Ascending aorta (tissue), 2 donors: ENCODE measurements at places on chromosomes 16 and 17.

DNA sequence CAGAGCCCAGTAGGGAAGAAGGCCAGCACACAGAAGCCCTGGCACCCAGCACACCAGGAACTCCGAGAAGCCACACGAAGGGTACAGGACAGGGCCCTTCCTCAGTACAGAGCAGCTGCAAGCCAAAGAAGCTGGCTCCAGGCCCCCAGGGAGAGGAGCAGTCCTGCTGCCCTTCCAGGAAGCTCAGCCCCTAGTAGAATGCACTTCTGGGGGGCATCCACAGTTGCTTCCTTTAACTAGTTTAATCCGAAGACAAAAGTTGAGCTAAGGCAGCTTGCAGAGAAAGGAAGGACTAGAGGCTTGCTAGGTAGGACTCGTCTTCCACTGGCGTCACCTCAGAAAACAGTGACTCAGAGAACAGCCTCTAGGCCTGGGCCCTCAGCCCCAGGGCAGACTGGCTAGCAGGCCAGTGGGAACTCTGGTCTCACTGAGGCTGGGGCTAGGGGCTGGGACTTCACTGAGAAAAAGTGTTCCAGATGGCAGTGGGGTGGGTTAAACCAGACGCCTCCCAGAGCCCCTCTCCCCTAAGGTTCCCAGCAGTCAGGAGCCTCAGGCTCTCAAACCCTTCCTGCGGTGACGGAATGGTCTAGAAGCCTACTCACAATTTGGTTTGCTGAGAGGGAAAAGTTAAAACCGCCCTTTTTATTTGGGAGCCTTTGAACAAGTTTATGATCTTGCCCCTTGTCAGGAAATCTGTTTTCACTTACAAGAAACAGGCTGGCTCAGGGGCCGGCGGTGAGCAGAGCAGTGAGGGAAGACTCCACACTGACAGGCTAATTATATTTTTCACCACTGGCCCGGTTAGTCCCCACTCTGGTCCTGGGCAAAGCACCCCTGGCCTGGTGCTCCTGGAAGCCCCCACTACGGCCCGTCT is 41.4 kb downstream of the ACTG1 start:
- no peaks in the 10 kb centered on the region for H3K4me1 ChIP-seq
- H3K36me3 ChIP-seq: no peaks in the 10 kb centered on the region
- H3K4me3 ChIP-seq: no peak overlapping the region
- no peak overlapping the region for H3K27ac ChIP-seq
- no peak for DNase-seq

- H3K4me3 ChIP-seq: no peak overlapping the region
- no peaks in the 10 kb centered on the region for H3K27me3 ChIP-seq
- no peaks in the 10 kb centered on the region for H3K4me1 ChIP-seq
- no peak overlapping the region for H3K27ac ChIP-seq
Observed at GRCh38 chr16:75287708-75288107, 36.3 kb upstream of the BCAR1 start.

DNA sequence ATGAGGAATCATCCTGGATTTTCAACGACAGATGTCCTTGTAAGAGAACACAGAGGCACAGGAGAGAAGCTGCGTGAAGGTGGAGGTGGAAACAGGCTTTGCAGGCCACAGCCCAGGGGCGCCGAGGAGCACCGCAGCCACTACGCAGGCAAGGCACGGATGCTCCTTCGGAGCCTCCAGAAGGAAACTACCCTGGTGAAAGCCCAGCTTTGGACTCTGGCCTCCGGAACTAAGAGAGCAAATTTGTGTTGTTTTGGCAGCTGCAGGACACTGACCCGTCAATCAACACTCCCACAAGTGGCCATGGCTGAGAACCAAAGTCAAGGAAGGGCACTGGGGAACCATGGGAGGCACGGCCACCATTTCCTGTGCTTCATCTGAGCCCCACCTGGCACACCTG is 3.4 kb downstream of the ARL16 start:
- peaks cover 14% of the 10 kb centered on the region for H3K4me1 ChIP-seq
- DNase-seq: no peak
- H3K4me3 ChIP-seq: no peak overlapping the region

DNA sequence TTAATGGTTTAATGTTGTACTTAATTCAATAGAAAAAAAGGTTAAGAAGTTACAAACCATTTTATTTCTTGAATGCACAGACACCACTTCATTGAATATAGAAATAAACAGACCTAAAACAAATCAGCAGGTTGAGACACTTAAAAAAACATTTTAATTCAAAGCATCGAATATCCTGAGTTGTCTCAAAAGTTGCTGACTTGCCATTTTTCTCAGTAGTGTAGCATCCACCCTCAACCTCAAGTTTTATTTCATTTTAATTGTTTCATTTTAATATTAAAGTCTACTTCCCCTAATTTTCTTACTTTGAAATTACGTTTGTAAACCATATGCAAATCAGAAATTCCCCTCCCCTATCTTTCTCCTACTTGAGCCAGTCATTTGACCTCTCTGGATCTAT is 5.8 kb upstream of the MED13 start:
- H3K4me1 ChIP-seq: no peaks in the 10 kb centered on the region
- no peak overlapping the region for H3K4me3 ChIP-seq
- H3K36me3 ChIP-seq: no peaks in the 10 kb centered on the region
- no peak for DNase-seq
- H3K27me3 ChIP-seq: no peaks in the 10 kb centered on the region

DNA sequence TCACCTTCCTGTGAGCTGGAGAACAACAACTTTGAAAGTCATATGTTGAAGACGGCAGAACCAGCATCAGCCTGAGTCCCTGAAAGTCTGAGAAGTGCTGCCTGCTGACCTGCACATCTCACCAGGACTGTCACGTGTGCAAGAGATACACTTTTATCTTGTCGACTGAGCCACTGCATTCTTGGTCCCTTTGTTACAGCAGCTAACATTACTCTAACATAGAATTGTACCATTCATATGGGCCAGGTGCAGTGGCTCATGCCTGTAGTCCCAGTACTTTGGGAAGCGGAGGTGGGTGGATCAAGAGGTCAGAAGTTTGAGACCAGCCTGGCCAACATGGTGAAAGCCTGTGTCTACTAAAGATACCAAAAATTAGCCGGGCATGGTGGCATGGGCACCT is 40.1 kb downstream of the MARCHF10 start:
- no peaks in the 10 kb centered on the region for H3K4me1 ChIP-seq
- no peaks in the 10 kb centered on the region for H3K36me3 ChIP-seq
- no peak overlapping the region for H3K27ac ChIP-seq
- no peak overlapping the region for H3K4me3 ChIP-seq
- DNase-seq: no peak

DNA sequence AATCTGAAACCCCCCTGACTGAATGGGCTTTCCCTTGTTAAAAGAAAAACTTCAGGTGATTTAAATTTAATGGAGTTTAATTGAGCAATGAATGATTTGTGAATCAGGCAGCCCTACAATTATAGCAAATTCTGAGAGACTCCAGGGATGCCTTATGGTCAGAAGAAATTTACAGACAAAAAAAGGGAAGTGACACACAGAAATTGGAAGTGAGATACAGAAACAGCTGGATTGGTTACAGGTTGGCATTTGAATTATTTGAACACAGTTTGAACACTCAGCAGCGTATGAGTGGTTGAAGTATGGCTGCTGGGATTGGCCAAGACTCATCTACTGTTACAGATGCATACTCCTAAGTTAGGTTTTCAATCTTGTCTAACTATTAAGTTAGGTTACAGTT is 19.0 kb upstream of the CPHXL start:
- H3K4me3 ChIP-seq: no peak overlapping the region
- no peaks in the 10 kb centered on the region for H3K36me3 ChIP-seq
- no peak overlapping the region for H3K27ac ChIP-seq
- no peak for DNase-seq
- no peaks in the 10 kb centered on the region for H3K27me3 ChIP-seq

DNA sequence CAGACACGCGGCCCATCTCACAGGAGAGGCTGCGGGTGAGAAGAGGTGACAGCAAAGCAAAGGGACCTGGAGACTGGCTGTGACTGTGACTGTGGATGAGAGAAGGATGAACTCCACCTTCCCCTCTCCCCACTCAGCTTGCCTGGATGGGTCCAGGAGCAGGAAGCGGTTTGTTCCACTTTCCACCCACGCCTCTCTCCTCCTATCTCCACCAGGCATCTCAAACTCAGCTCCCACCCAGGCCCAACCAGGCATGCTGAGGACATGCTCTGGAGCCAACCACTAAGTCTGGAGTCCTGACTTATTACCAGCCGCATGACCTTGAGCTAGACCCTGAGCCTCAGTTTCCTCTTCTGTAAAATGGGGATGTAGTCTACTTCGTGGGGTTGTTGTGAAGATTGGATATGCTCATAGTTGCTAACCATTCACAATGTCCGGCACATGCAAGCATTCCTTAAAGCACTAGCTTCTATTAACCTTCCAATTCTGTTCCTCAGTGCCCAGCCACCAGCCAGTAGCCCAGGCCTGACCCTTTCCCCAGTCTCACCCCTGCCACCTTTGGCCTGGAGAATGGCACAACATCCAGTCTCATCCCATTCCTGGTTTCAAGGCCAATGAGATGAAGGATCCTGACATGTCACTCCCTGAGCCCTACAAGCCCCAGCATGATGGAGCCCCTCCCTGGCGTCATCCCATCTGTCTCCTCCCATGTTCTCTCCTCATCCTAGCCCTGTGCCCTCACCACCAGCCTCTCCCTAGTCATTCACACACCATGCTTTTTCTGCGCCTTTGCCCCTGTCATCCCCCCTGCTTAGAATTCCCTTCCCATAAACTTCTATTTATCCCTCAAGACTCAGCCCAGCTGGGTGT is 2.3 kb downstream of the GAS2L2 start:
- H3K36me3 ChIP-seq: no peaks in the 10 kb centered on the region
- no peaks in the 10 kb centered on the region for H3K27me3 ChIP-seq
- no peak overlapping the region for H3K4me3 ChIP-seq
- DNase-seq: no peak

GRCh38 chr17:80743181-80743771 is 198.6 kb downstream of the RPTOR start:
- H3K27ac ChIP-seq: no peak overlapping the region
- H3K36me3 ChIP-seq: no peaks in the 10 kb centered on the region
- H3K27me3 ChIP-seq: no peaks in the 10 kb centered on the region

DNA sequence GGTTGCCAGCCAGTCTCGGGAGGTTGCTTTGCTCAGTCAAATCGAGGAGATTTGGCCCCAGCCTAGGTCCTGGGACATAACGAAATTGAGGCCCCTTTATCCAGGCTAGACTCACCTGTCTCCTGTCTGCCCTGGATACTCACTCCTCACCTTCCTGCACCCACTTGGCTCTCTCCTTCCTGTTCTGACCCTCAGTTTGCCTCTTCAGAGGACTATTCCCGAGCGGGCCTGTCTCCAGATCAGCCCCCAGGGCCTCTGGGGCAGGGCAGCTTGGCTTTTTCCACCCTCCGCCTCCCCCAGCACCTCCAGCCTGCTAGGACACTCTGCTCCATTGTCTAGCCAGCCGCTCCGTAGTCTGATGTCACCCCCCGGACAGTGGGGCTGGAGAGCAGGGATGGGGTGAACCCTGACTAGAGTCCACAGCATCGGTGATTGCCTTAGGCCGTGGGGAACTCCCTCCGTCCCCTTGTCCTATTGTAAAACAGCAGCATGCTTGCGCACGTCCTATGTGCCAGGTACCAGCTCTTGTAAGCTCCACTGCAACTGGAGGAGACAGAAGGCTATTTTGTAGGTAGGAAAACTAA is 8.8 kb downstream of the WFIKKN2 start:
- H3K36me3 ChIP-seq: no peaks in the 10 kb centered on the region
- H3K27ac ChIP-seq: no peak overlapping the region
- DNase-seq: no peak
- no peaks in the 10 kb centered on the region for H3K27me3 ChIP-seq
- H3K4me1 ChIP-seq: no peaks in the 10 kb centered on the region

GRCh38 chr16:46658925-46659324 is 30.1 kb downstream of the VPS35 start:
- H3K4me1 ChIP-seq: no peaks in the 10 kb centered on the region
- DNase-seq: peak; percentile 12
- H3K4me3 ChIP-seq: no peak overlapping the region

GRCh38 chr16:1914084-1914608 is 4.1 kb downstream of the HS3ST6 start:
- H3K36me3 ChIP-seq: no peaks in the 10 kb centered on the region
- H3K27ac ChIP-seq: no peak overlapping the region
- no peak overlapping the region for H3K4me3 ChIP-seq
- no peaks in the 10 kb centered on the region for H3K4me1 ChIP-seq
- DNase-seq: no peak

- no peak for DNase-seq
- no peak overlapping the region for H3K4me3 ChIP-seq
- H3K27ac ChIP-seq: no peak overlapping the region
- H3K27me3 ChIP-seq: no peaks in the 10 kb centered on the region
- no peaks in the 10 kb centered on the region for H3K36me3 ChIP-seq
- no peaks in the 10 kb centered on the region for H3K4me1 ChIP-seq
Observed at GRCh38 chr17:66690166-66690565, 144.8 kb upstream of the CACNG5 start.

GRCh38 chr17:59757470-59757869 is 50.0 kb downstream of the VMP1 start:
- H3K36me3 ChIP-seq: no peaks in the 10 kb centered on the region
- no peak overlapping the region for H3K4me3 ChIP-seq
- DNase-seq: no peak
- H3K27ac ChIP-seq: peak overlapping the region; percentile 75
- H3K27me3 ChIP-seq: no peaks in the 10 kb centered on the region
- no peaks in the 10 kb centered on the region for H3K4me1 ChIP-seq

GRCh38 chr16:57013229-57013628 is 23.9 kb downstream of the NLRC5 start:
- H3K27me3 ChIP-seq: no peaks in the 10 kb centered on the region
- peaks cover 4% of the 10 kb centered on the region for H3K36me3 ChIP-seq
- H3K4me1 ChIP-seq: no peaks in the 10 kb centered on the region
- H3K27ac ChIP-seq: no peak overlapping the region
- no peak for DNase-seq
- no peak overlapping the region for H3K4me3 ChIP-seq

GRCh38 chr16:88618182-88618955 is 20.0 kb upstream of the IL17C start:
- H3K27me3 ChIP-seq: no peaks in the 10 kb centered on the region
- H3K27ac ChIP-seq: no peak overlapping the region
- H3K4me1 ChIP-seq: no peaks in the 10 kb centered on the region
- no peak for DNase-seq
- H3K36me3 ChIP-seq: peaks cover 32% of the 10 kb centered on the region

GRCh38 chr17:61464130-61464842 is 12.1 kb downstream of the TBX4 start:
- no peak for DNase-seq
- H3K36me3 ChIP-seq: no peaks in the 10 kb centered on the region
- H3K27me3 ChIP-seq: peaks cover 8% of the 10 kb centered on the region
- no peak overlapping the region for H3K4me3 ChIP-seq

GRCh38 chr17:28907709-28908475 is 5.0 kb upstream of the DHRS13 start:
- peaks cover 67% of the 10 kb centered on the region for H3K36me3 ChIP-seq
- no peak overlapping the region for H3K4me3 ChIP-seq
- no peaks in the 10 kb centered on the region for H3K27me3 ChIP-seq
- H3K4me1 ChIP-seq: peaks cover 3% of the 10 kb centered on the region
- no peak for DNase-seq
- H3K27ac ChIP-seq: peak overlapping the region; percentile 70

DNA sequence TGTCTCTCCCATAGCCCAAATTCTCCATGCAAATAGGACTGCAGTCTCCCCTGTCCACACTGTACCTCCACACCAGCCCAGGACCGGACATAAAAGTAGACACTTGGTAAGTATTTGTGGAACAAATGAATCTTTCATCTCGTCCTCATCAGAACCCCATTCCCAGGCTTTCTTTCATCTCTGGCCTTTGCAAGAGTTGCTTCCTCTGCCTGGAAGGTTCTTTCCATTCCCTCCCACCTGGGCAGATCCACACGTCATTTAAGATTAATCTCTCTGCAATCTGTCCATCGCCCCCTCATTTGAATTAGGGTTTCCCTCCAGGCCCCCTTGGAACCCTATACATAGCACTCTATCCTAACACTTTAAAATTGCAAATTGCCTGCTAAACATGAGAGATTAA is 3.9 kb upstream of the NXPH3 start:
- peaks cover 14% of the 10 kb centered on the region for H3K4me1 ChIP-seq
- no peaks in the 10 kb centered on the region for H3K27me3 ChIP-seq
- DNase-seq: no peak
